NCI-H1105 treated with DMSO at 0.1 percent for 48 hours (cell line): ENCODE measurements at places on chromosomes 11 and 22.
A peak's percentile ranks its signal among the peaks of the same experiment; 100 is the strongest.

DNA sequence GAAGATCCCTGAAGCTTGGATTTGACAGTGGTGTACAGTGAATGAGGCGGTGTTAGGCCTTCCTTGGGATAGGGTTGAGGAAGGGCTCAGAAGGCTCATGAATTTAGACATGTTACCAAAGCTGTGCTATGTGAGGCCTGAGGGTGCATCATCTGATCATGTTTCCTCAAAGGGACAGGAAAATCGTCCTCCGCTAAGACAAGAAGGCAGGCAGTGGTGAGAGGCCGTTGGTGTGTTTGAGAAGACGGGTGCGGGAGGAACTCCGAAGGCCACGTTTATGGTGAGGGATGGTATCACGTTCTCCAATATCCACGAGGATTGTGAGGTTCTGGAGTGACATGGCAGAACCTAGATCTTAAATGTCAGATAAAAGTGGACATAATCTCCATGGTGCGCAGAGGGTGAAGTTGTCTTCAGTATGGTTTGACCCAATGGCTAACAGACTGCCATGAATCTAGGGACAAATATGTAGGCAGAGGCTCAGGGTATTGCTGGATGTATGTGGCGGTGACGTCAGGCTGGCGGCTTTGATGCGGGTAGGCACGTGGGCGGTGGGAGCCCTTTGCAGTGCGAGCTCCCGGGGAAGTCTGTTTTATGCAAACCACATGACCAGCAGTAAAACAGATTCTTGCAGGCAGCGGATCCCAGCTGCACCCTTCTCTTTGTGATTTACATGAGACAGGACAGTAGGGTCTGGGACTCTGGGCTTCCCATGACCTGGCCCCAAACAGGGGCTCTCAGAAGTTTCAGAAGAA is 242.3 kb upstream of the B3GAT1 start:
- DNase-seq, result no peak

DNA sequence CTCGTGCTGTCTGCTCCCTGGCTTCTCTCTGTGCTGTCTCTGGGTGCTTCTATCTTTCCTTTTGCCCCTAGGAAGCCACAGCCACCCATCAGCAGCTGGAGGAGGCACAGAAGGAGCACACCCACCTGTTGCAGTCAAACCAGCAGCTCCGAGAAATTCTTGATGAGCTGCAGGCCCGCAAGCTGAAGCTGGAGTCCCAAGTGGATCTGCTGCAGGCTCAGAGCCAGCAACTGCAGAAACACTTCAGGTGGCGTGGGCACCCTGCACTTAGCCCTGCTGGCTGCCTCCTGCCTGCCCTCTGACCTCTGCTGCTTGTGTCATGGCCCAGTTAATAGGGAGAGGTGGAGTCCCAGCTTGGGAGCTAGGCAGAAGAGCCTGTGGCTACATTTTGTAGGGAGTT is 67.8 kb downstream of the CEP164 start:
- DNase-seq, result no peak

GRCh38 chr11:59931688-59932087 is 6.5 kb upstream of the OOSP1 start:
- no peak for DNase-seq

GRCh38 chr11:62545437-62546243 is 966 bp downstream of the AHNAK start:
- peak; percentile 24 for DNase-seq

DNA sequence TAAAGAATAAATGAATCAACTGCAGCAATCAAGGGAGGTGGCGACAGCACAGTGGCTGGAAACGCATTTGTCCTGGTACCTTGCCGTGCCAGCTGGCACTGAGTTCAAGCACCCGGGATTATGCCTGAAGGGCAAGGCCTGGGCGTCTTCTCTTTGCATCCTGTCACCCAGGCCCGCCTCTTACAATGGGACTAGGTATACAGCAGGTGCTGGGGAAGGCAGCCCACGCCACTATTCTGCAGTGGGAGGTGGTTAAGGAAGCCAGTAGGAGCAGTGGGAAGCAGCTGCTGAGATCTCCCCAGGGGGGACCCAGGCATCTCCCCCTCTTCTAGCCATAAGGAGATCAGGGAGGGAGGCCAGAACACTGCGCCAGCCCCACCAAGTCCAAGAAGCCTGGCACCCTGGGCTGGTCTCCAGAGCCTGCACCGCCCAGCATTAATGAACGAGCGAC is 15.3 kb upstream of the BAIAP2L2 start:
- DNase-seq, result no peak

GRCh38 chr22:30460147-30460546 is 11.7 kb downstream of the SEC14L3 start:
- peak; percentile 9 for DNase-seq

GRCh38 chr11:102476069-102476468 is 23.5 kb upstream of the TMEM123 start:
- no peak for DNase-seq

DNA sequence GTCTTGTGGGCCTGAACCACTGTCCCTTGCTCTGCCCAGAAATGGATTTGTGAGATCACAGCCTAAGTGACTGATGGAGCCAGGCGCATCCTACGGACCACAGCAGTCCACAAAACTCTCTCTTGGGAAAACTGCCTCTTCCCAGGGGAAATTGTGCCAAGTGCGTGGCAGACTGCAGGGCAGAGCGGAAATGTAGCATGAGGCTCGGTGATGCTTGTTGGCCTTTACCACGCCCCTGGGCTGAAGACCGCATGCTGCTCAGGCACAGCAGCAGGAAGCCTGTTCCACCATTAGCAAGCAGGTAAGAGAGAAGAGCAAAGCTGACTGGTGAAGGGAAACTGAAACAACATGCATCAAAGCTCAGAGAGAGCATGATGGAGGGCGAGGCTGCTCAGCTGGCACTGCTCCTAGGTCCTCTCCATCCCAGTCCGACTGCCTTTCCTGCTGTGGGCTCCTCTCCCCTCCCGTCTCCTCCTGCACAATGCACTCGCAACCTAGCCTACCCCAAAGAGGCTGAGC is 26.5 kb upstream of the SCARF2 start:
- no peak for DNase-seq

DNA sequence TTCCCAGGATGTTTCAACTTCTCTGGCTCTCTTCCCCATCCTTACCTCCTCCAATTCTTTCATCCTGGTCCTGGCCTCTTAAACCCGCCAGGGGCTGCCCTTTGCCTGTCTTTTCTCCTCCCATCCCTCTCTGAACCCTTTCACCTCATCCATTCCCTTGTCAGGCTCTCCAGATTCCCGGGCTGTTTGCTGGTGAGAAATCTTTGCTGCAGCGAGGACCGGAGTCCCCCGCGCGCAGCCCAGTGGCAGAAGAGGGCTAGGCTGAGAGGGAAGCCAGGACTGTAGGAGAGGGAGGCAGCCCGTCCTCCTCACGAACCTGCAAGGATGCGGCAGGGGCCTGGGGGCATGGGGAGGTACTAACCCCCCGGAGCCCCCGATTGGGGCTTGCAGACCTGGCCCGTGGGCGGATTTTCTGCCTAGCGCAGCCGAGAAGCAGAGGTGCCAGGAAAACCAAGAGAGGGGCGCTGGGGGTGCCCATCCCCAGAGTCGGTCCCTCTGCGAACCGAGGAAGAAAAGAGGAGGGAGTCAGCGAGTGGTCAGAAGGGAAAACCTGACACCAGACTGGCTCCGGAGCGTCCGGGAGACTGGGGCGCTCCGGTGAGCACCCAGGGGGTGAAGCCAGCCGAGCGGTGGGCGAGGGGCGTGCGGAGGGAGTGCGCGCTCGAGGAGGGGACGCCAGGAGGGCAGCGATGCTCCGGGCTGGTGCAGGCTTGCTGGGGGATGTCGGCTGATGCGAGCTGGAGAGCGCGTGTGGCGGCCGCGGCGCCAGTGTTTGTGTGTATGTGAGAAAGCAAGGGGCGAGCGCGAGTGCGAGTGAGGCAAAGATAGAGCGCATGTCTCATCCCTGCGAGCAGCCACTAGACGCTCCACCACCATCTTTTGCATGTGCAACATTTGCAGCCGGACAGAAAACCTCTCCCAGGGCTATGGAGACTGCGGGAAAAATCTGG is at the start of gene GRIA4:
Gene GRIA4, plus strand, starts transcription at position 242 of the 950 bp plus-strand sequence. CDS start 925 bp downstream, outside the sequence.
- peak; percentile 69 for DNase-seq

- no peak for DNase-seq
Observed at GRCh38 chr11:70281156-70281609, 10.7 kb downstream of the PPFIA1 start.

GRCh38 chr11:84673753-84674152 is 953.4 kb downstream of the DLG2 start:
- DNase-seq, result peak; percentile 74

- peak; percentile 62 for DNase-seq
Observed at GRCh38 chr11:355581-356458, 13.5 kb upstream of the B4GALNT4 start.

GRCh38 chr11:116533186-116533825 is 239.5 kb downstream of the BUD13 start:
- DNase-seq, result no peak

GRCh38 chr11:100354736-100355135 is 332.4 kb upstream of the ARHGAP42 start:
- no peak for DNase-seq

DNA sequence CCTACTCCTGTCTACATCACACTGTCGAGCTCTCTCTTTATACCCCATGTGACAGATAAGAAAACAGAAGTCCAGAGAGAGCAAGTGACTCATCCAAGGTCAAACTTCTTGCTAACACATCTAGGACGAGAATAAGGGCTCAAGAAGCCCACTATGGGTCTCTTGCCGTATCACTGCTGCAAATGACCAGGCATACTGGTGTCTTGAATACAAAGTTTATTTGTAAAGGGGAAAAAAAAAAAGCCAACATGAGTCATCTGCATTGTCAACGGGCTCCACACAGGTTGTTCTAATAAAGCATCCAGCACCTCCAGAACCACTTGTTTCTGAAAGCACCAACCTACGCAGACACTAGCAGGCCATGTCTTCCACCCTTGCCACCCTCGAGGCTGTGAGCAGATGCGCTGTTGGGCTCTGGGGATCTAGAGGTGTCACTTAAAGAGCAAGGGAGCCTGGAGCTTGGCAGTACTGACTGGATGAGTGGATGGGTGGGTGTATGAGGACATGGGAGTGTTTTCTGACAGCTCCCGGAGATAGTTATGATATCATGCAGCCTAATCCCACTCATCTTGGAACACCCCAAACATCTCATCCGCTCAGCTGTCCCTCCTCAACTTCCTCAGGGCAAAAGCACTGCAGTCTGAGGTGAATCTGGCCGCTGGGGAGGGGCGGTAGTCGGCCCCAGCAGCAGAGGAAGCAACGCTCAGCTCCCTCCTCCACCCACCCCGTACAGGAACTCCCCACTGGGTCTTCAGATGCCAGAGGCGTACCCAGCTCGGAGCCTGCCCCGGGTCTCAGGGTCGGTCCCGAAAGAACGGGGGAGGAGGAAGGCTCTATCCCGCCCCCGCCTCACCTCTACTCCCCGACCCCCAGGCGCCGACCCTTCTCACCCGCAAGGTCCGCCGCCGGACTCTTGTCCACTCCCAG is 1.0 kb downstream of the SMCO4 start:
- no peak for DNase-seq

- no peak for DNase-seq
Observed at GRCh38 chr22:38222797-38223119, 21.0 kb downstream of the MAFF start.

DNA sequence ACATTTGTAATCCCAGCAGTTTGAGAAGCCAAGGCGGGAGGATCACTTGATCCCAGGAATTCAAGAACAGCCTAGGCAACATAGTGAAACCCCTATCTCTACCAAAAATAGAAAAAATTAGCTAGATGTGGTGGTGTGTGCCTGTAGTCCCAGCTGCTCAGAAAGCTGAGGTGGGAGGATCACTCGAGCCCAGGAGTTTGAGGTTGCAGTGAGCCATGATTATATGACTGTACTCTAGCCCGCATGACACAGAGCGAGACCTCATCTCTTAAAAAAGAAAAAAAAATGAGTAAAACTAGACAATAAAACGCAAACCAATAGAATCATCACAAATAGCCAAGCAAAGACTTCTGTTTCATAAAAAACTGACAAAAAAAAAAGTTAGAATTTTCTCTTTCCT is 21.8 kb downstream of the NUCB2 start:
- DNase-seq, result no peak

GRCh38 chr11:104618954-104619353 is 279.3 kb downstream of the CASP12 start:
- DNase-seq, result no peak

GRCh38 chr11:47483457-47483856 is 34.5 kb upstream of the RAPSN start:
- no peak for DNase-seq

- no peak for DNase-seq
Observed at GRCh38 chr11:133619397-133619796, 87.1 kb upstream of the OPCML start.

- no peak for DNase-seq
Observed at GRCh38 chr11:88359541-88359940, 22.0 kb upstream of the CTSC start.

GRCh38 chr11:13777341-13777985 is 109.0 kb downstream of the FAR1 start:
- no peak for DNase-seq

- DNase-seq, result no peak
Observed at GRCh38 chr11:66231561-66231960, 36.9 kb upstream of the RAB1B start.

GRCh38 chr11:65016705-65017104 is 2.7 kb downstream of the ARL2 start:
- no peak for DNase-seq

DNA sequence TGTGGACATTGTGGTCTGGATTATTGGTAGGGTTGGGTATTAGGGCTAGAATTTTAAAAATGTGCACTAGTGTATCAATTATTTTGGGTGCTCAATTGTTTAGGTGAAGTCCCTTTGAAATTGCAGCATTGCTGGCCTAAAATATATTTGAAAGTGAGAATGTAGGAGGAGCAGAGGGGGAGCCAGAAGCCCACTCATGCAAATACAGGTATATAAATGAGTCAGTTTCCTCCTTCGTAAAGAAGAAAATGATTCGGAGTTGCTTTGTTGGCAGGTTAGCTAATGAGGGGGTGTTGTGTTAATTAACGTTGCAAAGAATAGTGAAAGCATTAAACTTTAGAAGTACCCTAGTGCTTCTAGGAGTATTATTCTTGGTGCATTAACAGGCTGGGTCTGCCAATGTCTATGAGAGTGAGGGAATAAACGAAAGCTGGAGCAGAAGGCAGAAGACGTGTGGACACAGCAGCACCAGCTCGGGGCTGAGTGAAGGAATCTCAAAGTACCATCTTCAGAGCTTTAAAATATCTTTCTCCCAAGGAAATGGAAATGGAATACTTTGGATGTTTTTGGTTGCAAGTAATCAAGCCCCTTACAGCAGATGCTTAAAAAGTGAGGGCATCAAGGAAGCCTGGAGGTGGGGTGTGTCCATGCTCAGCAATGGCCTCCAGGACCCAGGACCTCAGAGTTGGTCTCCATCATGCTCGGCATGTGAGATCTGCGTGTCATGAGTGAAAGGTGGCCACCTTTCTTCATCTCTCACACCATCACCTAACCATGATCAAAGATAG is 522.9 kb downstream of the NTM start:
- no peak for DNase-seq

GRCh38 chr22:23533328-23533762 is 46.7 kb downstream of the IGLL1 start:
- peak; percentile 49 for DNase-seq

- no peak for DNase-seq
Observed at GRCh38 chr11:116472651-116473050, 300.1 kb downstream of the BUD13 start.

- no peak for DNase-seq
Observed at GRCh38 chr11:105642870-105643269, 33.0 kb downstream of the GRIA4 start.
